ENCODE measurements at places on chromosomes 2 and 18.

DNA sequence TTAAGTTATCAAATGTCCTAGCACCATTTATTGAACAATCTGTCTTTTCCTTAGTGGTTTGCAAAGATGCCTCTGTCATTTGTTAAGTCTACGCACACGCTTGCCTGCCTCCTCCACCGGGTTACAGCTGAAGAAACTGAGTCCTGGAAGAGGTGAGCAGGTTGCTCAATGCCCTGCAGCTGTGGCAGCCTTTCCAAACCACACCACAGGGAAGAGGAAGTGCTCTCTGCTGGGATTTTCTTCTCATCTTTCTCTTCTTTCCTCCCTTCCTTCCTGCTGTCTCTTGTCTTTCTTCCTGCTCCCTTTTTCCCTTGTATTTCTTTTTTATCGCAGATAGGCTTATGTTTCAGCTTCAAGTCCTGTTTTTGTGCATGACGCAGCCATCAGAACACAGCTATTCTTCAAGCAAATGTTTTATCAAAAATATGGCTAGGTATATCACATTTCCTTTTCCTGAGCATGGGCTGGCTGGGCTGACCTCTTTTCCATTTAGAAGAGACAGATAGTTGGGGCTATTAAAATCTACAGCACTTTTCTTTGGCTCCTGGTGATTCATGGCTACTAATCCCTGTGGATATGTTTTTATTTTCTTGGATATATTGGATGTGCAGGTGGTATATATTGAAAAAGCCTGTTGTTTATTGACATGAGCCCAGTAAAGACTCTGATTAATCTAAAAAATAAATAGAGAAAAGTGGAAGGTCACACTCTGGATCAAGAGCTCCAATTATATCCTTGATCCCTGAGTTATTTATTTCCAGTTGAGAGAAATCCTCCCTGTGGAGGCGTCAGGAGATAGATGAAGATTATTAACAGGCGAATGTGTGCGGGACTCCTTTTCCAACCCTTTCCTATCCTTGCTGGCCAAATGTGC, 214.6 kb downstream of the TSN start:
- no peak for DNase-seq

DNA sequence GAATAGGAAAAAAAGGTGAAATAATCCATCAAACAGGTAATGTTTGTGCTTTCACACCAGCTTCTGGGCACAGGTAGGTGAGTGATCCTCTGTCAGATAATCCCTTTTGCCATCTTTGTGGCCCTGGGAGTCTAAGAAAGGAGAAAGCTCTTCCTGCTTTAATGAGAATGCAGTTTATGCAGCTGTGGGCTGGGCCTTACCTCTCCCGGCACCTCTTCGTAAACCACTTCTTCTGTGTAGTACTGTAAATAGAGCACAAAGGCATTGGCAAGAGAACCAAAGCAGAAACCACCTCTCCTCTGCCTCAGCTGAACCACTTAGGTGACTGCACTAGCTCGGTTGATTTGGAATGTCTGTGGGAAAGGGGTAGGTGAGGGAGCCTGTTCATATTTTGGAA, 4.9 kb downstream of the NEB start:
- DNase-seq, result no peak

GRCh38 chr18:77365667-77366066, 116.0 kb downstream of the GALR1 start:
- DNase-seq, result no peak

DNA sequence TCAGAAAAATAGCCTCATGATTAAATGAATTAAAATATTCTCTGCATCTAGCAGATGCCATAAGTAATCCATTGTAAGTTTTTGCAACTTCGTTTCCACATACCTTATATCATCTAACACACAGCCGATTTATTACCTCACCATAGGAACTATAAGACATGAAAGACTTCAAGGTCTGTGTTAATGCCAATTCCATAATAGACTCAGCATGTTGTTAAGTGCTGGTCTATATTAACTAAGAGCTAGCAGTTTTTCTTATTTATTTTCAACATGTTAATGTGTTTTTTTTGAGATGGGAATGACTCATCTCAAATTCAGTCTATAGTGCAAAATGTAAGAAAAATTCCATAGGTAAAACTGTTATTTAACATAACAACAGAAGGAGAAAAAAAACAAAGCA, 243.9 kb upstream of the GULP1 start:
- no peak for DNase-seq

DNA sequence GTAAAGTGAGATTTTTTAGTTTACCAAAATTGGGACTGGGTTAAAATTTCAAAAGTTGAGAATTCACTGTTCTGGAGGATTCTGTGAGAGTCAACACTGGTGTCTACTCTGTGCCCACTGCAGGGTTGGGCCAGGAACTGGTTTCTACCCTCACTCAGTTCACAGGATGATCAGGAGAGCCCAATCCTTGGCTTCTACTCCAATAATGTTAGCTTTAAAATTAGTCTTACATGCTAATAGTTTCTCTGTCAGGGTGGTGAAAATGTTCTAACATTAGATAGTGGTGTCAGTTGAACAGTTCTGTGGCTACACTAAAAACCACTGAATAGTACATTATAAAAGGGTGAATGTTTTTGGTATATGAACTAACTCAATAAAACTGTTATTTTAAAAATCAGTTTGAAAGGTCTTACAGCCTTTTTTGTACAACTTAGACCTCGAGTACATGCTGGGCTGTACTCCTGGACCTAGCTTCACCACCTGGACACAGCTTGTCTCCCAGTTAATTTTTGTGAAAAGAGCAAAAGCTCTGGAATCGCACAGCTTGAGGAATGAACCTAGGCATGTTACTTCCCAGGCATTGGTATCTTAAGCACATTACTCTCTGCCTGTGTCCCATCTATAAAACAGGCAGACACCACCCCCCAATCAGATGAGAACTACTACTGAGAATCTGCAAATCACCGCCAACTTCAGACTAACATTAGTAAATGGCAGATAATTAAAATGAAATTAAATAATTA, 44.4 kb downstream of the ACVR1 start:
- DNase-seq, result no peak

DNA sequence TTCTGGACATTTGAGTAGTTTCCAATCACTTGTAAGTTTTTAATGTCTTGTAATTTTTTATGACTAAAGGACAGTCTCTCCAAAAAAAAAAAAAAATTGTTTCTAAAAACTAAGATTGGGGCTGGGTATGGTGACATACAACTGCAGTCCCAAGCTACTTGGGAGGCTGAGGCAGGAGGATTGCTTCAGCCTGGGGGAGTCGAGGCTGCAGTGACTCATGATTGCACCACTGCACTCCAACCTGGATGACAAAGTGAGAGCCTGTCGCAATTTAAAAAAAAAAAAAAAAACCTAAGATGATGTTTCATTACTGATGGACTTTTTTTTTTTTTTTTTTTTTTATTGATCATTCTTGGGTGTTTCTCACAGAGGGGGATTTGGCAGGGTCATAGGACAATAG, 34.4 kb upstream of the PKDCC start:
- DNase-seq, result no peak

DNA sequence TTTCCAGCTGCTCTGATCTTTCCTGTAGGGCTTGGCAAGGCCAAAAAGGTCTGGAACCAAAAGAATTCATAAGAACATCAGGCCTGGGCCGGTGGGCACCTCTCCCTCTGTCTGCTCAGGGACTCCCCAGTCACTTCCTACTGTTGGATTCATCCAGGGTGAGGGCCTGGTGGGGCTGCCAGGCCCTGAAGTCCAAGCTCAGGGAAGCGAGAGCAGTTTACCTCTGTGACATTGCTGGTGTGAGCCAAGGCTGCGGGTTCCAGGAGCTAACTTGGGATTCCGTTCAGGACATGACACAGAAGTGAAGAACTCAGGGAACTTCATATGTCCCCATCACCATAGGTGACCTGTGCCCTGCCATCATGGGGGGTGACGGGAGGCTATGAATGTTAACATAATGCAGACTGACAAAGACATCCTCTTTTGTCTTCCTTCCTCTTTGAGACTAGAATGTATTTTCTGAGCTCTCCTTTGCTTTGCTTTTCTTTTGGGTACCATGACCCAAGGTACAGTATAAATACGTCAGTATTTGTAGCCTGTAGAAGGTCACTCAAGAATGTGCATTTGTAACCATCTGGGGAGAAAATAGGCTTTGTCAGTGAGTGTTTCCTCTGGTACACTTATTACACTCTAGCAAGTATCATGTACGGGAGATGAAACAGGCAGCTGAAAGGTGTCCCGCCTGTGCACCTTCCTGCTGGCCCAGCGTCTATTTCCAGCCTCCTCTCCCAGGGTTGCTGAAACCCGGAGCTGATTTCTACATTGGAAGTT, 130.5 kb upstream of the SLC1A4 start:
- no peak for DNase-seq

GRCh38 chr2:23554054-23554697, 169.2 kb downstream of the KLHL29 start:
- DNase-seq, result no peak

GRCh38 chr2:229445501-229446211, 174.6 kb upstream of the PID1 start:
- no peak for DNase-seq

- no peak for DNase-seq
Observed at GRCh38 chr2:234960175-234961088, 8.6 kb downstream of the SH3BP4 start.

- DNase-seq, result no peak
Observed at GRCh38 chr2:10281891-10282290, 20.8 kb upstream of the HPCAL1 start.

GRCh38 chr2:69188182-69188900, 175.4 kb downstream of the ANTXR1 start:
- DNase-seq, result no peak

DNA sequence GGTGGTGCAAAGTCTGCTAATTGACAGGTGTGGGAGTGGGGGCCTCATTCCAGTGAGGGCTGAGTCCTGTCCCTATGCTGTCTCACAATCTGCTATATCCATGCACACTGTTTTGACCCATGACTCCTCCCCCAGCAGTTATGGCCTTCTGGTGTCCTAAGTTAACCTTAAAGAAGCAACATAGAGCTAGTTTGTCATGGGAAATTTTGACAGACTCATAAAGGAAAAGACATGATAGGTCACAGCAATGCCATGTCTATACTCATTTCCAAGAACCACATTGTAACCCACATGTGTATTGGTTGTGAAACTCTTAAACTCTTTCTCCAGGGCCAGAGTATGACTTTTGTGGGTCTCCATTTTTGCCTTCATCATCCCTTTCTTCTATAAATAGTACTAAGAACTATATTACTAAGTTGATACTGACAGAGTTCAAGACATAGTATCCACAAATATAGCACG, 78.2 kb upstream of the SLC1A4 start:
- DNase-seq, result no peak

DNA sequence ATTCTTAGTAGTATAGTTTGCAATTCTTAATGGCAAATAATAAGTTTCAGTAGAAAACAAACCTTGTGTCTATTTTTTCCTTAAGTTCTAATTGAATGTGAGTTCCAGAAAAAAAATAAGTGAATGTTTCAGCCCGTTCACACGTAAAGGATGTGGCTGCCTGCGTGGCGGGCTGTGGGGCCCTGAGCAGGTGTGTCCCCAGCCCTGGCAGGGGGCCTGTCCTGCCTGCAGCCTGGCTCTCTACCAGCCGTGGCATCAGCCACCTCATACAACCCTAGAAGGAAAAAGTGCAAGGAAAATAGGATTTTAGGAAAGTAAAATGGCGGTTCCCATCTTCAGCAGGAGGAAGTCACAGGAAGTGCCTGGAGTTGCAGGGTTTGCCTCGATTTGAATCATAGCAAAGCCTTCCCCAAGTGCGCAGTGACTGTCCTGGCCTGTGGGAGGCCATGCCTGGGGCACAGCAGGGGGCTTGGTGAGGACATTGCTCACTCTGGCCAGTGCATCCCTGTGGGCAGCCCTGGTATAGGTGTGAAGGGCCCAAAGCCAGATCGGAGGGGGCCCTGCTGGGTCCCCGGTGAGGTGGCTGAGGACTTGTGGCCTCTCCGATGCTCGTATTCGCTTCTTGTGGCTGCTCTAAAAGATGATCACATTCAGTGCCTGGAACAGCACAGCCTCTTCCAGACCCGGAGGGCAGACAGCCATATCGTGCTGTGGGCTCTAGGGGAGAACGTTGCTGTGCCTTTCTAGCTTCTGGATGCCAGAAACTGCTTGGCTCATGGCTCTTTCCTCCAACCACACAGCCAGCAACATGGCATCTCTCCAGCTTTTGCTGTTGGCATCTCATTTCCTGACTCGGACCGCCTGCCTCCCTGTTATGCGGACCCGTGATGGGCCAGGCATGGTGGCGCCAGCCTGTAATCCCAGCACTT, 12.6 kb downstream of the DTYMK start:
- DNase-seq, result no peak

- no peak for DNase-seq
Observed at GRCh38 chr2:68325056-68325455, 5.3 kb upstream of the CNRIP1 start.

- DNase-seq, result peak; percentile 61
Observed at GRCh38 chr18:14978962-14979535, 231.1 kb downstream of the ANKRD30B start.

DNA sequence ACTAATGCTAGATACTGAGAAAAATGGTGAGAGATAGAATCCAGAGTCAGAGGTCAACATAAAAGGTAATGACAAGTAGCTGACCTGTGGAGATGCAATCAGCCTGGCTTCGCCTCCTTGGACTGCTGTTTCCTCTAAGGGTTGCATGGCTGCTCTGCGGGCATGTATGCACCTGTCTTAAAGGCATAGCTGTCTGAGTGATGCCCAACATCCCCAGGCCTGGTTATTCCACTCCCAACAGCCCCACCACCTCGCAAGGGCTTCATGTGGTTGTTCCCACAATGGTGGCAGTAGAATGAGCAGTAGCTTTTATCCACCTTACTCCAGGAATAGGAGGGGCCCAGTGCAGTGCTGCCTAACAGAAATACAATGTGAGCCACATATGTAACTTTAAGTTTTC, 69.7 kb upstream of the ALK start:
- no peak for DNase-seq

DNA sequence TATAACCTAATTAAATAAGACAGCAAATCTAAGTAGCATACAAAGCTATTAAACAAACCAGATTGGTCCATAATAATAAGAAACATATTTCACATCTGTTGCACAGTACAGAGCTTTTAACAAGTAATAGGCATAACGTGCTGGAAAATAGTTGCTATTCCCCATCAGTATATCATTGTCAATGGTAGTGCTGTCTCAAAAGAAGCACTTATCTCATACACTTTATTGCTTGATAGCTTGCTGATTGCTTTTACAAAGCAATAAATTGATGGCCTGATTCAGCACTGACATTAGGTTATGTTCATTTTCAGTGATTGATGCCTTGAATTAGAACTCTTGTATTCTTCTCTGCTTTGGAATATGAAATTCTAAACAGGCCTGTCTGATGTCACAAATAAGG, 641.7 kb downstream of the CBLN2 start:
- DNase-seq, result no peak

- no peak for DNase-seq
Observed at GRCh38 chr2:132268977-132269523, 107.3 kb upstream of the ANKRD30BL start.

All from HuH-7 (cell line).